ENCODE measurements at places on chromosomes 16 and 17.
A peak's percentile ranks its signal among the peaks of the same experiment; 100 is the strongest.

DNA sequence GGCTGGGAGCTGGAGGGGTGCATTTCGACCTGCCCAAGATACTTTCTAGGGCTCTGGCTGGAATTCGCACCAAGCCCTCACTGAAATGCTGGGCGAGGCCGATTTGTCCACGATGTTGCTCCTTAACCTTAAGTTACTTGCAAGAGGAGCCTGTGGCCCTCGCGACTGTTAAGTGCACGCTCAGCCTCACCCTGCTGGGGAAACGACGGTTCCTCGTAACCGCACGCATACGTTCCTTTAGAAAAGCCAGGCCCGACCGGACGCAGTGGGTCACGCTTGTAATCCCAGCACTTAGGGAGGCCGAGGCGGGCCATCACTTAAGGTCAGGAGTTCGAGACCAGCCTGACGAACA, 607 bp upstream of the NCOR1 start:
- DNase-seq: no peak

DNA sequence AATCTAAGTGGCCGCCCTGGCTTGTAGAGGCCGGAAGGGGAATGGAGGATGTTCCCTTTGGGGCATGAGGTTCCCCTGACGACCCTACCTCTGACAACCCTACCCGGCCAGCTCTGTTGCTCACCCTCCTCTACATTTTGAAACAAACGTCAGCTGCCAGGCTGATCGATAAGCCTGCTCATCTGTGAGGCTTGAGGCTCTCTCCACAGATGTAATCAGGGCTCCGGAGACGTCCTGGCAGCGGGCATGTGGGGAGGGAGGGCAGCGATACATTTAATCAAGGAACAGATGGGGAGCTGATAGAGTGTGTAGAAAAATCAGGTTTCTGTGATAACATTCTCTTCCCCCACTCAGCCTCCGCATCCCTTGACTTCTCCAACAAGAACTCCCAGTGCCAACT, 212.3 kb upstream of the SDK2 start:
- DNase-seq: no peak

DNA sequence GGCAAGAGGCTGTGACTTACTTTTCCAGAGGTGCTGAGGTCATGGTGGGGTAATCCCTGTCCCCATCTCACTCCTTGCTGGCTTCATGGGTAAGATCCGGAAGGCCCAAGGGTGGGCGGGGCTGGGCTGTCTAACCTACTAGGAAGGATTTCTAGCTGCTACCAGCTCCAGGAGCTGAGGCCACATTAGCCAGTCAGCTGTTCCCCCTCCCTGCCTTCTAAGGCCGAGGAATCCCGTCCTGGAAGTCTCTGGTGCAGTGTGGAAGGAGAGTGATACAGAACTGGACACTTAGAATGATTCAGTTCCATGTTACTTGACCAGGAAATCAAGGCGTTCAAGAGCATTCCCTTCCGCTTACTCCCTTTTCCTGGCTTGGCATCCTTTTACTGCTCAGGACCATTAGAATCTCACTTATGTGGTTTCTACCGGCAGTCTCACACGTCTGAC, 8.9 kb downstream of the GNGT2 start:
- peak; percentile 75 for DNase-seq

GRCh38 chr16:69840975-69841374, 78.8 kb downstream of the WWP2 start:
- DNase-seq: peak; percentile 81

DNA sequence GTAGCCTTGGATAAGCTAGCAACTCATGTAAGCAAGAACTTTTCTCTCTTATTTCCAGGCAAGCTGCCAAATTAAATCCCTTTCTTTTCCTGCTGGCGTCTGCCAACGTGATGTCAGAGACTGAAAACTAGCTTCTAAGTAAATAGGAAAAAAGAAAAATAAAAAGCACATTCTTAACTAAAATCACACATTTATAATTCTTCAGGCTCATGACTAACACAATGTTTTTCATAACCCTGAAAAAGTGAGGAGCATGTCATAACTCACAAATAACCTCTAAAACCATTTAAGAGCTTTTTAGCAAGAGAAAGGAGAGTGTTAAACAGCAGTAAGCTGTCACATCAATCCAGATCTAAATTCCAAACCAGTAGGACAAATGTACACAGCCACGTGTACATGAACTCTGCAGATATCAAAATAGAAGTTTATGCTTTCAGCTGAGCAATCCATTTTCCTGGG, 110.0 kb downstream of the N4BP1 start:
- peak; percentile 88 for DNase-seq

- DNase-seq: no peak
These were observed 117.3 kb upstream of the CACNG5 start for GRCh38 chr17:66717641-66718058.

DNA sequence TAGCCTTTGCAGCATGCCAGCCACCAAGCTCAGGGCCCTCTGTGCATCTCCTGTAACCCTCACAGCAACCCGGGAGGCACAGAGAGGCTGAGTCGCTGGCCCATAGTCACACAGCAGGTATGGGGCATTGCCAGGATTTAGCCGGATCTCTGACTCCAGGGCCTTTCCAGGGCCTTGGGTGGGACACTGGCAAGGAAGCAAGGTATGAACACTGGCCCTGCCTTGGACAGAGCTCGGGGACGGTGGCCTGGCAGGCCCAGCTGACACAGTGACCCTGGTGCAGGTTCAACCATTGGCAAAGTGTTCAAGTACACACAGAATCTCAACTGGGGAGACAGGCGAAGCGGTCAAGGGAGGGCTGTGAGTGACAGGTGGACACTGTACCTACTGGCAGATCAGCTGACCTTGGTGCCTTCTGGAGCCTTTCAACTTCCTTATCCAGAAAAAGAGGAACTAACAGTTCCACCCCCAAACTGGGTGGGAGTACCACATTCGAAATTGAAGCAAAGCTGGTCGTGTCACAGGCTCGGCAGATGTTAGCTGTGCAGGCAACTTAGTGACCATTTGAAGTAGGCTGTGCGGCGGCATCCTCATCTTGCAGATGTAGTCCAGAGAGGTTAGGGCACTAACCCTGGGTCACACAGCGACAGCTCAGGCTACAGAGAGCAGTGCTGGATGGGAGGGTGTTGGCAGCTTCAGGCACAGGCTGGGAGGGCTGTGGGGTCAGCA, 287.4 kb downstream of the SEC14L1 start:
- no peak for DNase-seq

DNA sequence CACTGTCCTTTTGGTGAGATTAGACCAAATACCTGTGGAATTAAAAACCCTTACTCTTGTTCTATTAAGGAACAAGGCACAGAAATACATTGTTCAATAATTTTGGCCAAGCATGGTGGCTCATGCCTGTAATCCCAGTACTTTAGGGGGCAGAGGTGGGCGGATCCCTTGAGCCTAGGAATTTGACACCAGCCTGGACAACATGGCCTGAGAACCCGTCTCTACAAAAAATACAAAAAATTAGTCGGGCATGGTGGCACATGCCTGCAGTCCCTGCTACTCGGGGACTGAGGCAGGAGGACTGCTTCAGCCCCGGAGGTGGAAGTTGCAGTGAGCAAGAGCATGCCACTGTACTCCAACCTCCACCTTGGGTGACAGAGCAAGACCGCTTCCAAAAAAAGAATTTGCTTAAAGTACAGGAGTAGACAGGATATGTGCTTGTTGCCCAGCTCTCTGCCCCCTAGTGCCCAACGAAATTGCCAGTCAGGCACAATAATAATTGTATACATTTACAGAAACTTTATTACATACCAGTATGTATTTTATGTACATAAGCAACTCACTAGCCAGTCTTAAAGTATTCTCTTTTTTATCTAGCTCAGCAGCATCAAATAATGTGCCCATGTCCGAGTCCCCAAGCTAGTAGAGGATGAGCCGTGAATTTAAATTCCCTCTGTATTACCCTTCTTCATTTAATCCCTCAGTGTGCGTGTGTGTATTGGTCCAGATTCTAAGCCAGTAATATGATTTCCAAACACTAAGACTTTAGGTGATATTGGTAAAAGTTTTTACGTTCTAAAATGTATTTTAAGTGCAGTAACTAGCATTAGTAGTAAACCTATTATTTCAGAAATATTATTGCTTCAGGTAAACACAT, 1.4 kb downstream of the THUMPD1 start:
- DNase-seq: peak; percentile 46

- DNase-seq: no peak
These were observed 19.8 kb downstream of the GTF3C1 start for GRCh38 chr16:27529962-27530361.

DNA sequence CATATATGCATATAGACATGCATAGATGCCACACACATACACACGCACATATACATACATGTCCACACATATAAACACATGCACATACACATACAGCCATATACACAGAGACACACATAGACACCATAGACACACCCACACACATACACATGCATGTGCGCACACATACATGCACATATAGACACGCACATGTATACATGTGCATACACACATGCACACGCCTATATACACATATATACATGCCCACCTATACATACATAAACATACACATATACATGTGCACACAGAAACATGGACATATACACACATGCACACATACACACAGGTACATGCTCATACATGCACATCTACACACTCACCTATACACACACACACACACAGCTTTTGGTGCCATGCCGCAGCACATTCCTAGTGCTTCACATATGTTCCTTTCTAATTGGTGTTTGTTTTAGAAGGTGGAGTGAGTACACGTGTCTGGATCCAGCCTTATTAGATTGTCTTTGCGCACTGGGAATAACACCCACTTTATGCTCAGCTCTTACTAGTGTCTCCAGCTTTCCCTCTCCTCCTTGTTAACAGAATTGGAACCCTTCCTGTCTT, 198.0 kb downstream of the RPTOR start:
- DNase-seq: no peak

- peak; percentile 80 for DNase-seq
These were observed at the start of gene ZNF205 for GRCh38 chr16:3112058-3112880. Gene ZNF205 (plus strand): TSS chr16:3112586. CDS start chr16:3113431, 845 bp downstream.

GRCh38 chr17:27540318-27541101, 84.3 kb downstream of the KSR1 start:
- no peak for DNase-seq

DNA sequence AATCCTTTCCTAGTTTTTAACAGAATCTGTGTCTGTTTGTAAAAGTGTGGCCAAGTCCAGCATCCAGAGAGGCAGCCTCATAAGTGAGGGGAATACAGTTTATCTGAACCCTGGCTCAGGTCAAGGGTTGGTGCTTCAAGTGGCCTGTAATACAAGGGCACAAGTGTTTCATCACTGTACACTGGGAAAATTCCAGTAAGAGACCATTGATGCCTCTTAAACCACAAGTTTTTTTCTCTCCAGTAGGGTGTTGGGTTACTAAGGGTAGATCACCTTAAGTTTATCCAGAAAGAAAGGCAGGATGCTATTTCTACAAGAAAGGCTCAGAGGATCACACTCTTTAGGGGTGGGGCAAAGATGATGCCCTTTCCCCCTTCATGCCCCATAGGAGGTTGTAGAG, 96.7 kb downstream of the CDYL2 start:
- DNase-seq: no peak

DNA sequence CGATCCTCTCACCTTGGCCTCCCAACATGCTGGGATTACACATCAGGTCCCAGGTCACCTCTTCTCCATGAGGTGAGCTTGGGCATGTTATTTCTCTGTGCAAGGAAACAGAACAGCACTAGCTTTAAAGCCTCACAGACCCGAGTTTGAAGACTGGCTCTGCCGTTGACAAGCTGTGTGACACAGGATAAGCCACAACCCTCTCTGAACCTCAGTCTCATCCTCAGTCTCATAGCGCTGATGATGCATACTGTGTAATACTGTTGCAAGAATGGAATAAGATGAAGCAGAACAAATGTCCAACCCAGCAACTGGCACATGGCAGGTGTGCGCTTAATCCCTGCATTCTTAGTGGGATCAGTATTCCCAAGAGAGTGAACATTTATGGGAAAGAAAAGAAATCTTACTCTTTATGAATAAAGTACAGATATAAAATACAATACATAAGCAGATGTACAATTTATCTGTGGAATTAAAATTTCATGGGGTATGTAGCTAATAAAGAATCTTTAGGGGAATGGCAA, 43.5 kb downstream of the ABAT start:
- no peak for DNase-seq

DNA sequence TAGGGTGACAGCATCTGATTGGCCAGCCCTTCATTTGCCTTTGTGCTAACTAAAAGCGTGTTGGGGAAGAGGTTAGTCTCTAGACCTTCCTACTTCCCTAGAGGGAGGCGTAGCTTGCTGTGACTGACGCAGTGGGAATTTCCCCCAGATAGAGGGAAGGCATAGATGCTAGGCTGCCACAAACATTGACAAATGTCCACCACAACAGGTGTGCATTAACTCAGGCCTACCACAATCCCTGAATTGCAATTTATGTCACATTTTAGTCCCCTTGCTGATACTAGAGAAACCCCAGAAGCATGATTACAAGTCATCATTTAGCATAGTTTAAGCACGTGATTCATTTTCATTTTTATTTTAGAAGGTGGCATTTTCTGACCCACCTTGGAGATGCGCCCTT, 76.3 kb upstream of the WSB1 start:
- no peak for DNase-seq

DNA sequence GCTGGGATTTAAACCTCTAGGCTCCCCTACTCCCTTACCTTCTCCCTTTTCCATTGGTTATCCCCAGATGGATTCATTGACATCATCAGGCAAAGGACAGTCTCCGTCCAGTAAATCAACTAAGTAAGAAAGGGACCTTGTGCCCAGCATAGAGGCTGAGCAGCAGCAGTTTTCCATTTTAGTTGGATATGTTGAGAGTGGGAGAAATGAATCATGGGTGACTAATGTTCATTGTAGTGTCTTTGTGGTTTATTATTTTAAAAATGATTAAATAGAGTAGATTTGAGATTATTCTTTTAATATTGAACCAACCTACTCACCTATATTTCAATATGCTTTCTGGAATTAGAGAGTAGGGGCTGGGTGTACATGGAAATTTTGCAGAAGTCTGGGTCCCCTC, 99.4 kb upstream of the CACNG3 start:
- no peak for DNase-seq

DNA sequence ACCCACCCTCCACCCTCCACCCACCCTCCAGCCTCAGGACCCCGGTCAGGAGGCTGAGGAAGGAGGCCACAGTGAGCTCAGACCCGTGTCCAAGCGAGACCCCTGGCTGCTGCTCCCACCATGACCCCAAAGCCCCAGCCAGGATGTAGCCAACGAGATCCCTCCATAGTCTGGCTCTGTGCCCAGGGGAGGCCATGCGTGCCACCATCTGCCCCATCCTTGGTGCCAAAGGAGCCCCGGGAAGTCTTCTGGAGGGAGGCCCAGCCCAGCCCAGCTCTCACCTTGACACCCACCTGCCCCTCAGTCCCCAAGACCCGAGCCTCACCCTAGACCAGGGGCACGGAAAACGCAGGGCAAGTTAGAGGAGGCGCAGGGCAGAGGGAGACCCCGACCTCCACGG, 34.2 kb downstream of the PIEZO1 start:
- DNase-seq: no peak

- DNase-seq: peak; percentile 80
These were observed 1.3 kb upstream of the ACTG1 start for GRCh38 chr17:81513753-81514488.

DNA sequence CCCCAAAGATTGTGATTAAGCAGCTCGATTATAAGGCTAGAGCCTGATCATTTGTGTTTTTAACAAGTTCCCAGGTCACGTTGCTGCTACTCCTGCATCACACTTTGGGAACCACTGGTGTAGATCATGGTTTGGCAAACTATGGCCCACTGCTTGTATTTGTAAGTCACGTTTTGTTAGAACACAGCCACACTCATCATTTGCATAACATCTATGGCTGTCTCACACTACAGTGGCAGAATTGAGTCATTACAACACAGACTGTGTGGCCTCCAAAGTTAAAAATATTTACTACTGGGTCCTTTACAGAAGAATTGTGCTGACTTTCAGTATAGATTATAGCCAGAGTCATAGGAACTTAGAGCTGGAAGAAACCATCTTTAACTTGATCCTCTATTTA, 515.3 kb upstream of the PSMD7 start:
- DNase-seq: no peak

GRCh38 chr17:2136241-2136640, 81.3 kb downstream of the HIC1 start:
- DNase-seq: no peak

Data from dermis blood vessel endothelial cell (primary cell).